ENCODE measurements at places on chromosomes 4 and X.

- no peaks in the 10 kb centered on the region for H3K27me3 ChIP-seq
- no peaks in the 10 kb centered on the region for H3K36me3 ChIP-seq
- DNase-seq, result no peak
- no peak overlapping the region for H3K4me3 ChIP-seq
- H3K4me1 ChIP-seq, result peaks cover 7% of the 10 kb centered on the region
- no peak overlapping the region for H3K27ac ChIP-seq
These were observed 77.3 kb downstream of the ARSJ start for GRCh38 chr4:113901994-113902787.

GRCh38 chr4:93451954-93452353 lies 376.6 kb upstream of the ATOH1 start:
- H3K4me1 ChIP-seq, result no peaks in the 10 kb centered on the region
- H3K27me3 ChIP-seq, result no peaks in the 10 kb centered on the region
- no peak for DNase-seq
- H3K4me3 ChIP-seq, result no peak overlapping the region

DNA sequence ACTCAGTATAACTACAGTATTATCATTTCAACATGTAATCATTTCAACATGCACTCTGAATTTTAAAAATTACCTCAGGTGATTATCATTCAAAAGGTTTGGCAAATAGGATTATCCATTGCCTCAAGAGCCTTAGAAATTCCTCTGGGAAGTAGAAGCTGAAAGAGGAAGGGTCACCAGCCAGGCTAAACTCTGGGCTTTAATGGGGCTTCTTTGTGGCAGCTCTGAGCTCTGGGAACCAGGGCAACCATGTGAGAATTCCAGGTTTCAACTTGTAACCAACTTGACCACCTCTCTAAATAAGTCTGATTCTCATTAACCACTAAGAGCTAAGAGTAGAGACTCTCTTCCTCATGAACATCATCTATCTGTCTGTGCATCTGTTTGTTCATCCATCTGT lies 117.2 kb upstream of the MED14 start:
- H3K4me3 ChIP-seq, result no peak overlapping the region
- no peak overlapping the region for H3K27ac ChIP-seq
- H3K27me3 ChIP-seq, result no peaks in the 10 kb centered on the region
- H3K4me1 ChIP-seq, result no peaks in the 10 kb centered on the region
- peak; percentile 71 for DNase-seq

DNA sequence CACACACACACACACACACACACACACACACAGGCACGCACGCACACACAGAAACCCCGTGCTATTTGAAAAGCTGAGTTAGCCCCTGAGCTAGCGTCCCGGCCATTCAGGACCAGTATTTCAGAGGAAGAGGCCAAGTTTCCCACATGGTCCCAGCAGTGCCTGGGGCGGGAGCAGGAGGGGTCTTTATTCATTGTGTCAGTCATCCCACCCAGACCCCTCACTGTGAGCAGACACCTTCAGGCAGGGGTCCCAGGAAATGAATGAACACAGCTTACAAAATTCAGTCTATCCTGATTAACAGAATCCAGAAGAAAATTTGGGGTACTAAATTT lies 58.1 kb downstream of the ZFYVE28 start:
- no peaks in the 10 kb centered on the region for H3K27me3 ChIP-seq
- no peaks in the 10 kb centered on the region for H3K36me3 ChIP-seq
- peak; percentile 39 for DNase-seq
- no peaks in the 10 kb centered on the region for H3K4me1 ChIP-seq
- peak overlapping the region; percentile 53 for H3K27ac ChIP-seq

DNA sequence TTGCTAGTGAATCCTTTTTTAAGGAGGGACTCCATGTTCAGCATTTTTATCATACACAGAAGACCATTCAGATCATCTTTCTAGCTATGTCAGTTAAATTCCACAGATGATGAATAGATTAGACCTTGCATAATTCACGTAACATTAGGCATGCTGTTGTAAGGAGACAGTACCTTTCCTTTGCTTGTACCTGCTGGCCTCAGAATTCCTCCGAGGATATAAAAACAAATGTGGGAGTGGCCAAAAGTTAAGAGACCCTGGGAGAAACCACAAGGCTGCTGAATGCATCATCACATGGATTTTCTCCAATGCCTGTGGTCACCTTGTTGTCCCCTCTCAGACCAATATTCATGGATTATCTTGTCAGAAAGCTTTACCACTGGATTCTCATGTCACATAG lies 201.4 kb downstream of the MAGEB17 start:
- no peak overlapping the region for H3K4me3 ChIP-seq
- H3K27ac ChIP-seq, result no peak overlapping the region
- H3K4me1 ChIP-seq, result no peaks in the 10 kb centered on the region

DNA sequence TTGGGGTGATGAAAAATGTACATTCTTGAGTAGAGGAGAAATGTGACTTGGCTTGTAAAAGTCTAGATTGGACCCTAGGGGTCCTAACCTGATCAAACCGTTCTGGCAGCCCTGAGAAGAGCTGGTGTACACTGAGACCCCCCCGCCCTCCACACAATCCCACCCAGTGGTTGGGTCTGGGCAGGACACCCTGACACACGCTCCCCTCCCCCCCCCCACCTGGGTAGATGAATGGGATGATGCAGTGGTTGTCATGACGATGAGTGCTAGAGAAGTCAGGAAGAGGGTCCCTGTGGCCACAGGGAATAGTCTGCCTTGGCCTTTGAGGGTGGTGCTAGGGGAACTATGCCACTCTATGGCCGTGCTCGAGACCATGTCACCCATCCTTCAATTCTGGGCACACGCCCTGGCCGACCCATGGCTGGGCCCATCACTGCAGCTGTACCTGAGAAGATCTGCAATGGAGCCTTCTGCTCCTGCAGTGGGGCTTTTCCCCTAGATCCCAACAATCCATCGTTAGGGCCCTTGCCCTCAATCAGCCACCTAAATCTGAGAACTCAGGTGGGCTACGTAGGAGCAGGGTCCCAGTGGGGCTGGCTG lies 4.4 kb downstream of the CDK16 start:
- H3K27ac ChIP-seq, result no peak overlapping the region
- H3K27me3 ChIP-seq, result no peaks in the 10 kb centered on the region
- H3K4me1 ChIP-seq, result no peaks in the 10 kb centered on the region
- H3K4me3 ChIP-seq, result no peak overlapping the region
- H3K36me3 ChIP-seq, result peaks cover 44% of the 10 kb centered on the region

DNA sequence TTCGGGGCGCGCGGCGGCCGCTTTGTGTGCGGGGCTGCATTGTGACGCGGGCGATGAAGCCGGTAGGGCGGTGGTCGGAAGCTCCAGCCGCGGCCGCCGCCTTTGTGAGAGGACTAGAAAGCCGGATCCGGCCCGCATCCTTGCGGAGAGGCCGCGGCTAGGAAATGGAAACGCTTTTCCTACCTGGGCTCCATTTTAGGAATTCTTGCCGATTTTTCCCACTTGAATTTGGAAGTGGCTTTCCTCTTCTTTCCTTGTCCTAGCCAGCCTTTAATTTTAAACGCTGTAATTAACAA lies 708 bp downstream of the TMSB4X start:
- peaks cover 12% of the 10 kb centered on the region for H3K36me3 ChIP-seq
- no peaks in the 10 kb centered on the region for H3K4me1 ChIP-seq
- peak overlapping the region; percentile 98 for H3K27ac ChIP-seq
- DNase-seq, result no peak

DNA sequence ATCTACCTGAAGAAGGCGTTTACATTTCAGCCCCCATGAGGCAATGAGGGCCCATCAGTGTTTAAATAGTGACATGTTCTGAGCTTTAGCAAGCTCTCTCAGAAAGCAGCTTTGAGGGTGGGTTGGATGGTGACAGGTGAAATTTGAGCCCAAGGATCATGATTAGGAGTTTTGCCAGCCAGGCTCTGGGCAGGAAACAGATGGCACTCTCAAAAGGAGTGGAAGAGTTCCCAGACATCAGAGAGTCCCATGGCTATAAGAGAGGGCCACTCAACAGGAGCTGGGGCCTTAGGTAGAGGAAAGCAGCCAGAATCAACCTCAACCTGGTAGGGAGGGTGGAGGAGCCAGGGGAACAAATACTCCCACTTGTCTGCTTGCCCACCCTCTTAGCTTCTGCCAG lies 499.8 kb downstream of the MID1IP1 start:
- H3K36me3 ChIP-seq, result no peaks in the 10 kb centered on the region
- no peak overlapping the region for H3K27ac ChIP-seq
- H3K4me3 ChIP-seq, result no peak overlapping the region
- no peaks in the 10 kb centered on the region for H3K4me1 ChIP-seq
- no peaks in the 10 kb centered on the region for H3K27me3 ChIP-seq

- no peaks in the 10 kb centered on the region for H3K36me3 ChIP-seq
- H3K27me3 ChIP-seq, result no peaks in the 10 kb centered on the region
- no peak for DNase-seq
- H3K4me1 ChIP-seq, result no peaks in the 10 kb centered on the region
- H3K27ac ChIP-seq, result no peak overlapping the region
These were observed 63.5 kb upstream of the PLAC8 start for GRCh38 chr4:83178029-83178428.

- peaks cover 8% of the 10 kb centered on the region for H3K4me1 ChIP-seq
- H3K27ac ChIP-seq, result no peak overlapping the region
- H3K36me3 ChIP-seq, result no peaks in the 10 kb centered on the region
These were observed 89.0 kb downstream of the ELOVL6 start for GRCh38 chr4:110109455-110109854.

GRCh38 chrX:148314876-148315275 lies 185.5 kb upstream of the AFF2 start:
- no peak for DNase-seq
- H3K36me3 ChIP-seq, result no peaks in the 10 kb centered on the region
- H3K4me3 ChIP-seq, result no peak overlapping the region
- no peaks in the 10 kb centered on the region for H3K4me1 ChIP-seq
- H3K27me3 ChIP-seq, result no peaks in the 10 kb centered on the region
- H3K27ac ChIP-seq, result no peak overlapping the region

GRCh38 chr4:81785338-81785737 lies 313.6 kb upstream of the RASGEF1B start:
- H3K4me3 ChIP-seq, result no peak overlapping the region
- no peaks in the 10 kb centered on the region for H3K27me3 ChIP-seq
- H3K36me3 ChIP-seq, result no peaks in the 10 kb centered on the region
- H3K27ac ChIP-seq, result no peak overlapping the region

DNA sequence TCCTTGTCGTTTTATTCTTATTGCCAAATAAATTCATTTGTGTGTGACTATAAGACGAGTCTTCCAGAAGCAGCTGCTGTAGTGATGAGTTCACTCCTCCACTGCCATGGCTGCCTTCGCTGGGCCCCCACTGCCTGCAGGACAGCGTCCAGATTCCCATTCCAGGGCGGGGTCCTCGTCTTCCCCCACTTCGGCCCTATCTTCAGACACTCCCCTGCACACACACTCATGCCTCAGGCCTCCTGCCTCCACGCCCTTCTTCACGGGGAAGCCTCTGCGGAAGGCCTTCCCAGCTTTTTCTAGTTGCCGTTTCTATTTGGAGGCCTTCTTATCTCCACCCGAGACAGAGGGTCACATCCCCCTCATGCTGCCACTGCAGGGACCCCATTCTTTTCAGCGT lies 80.4 kb downstream of the SHROOM2 start:
- no peaks in the 10 kb centered on the region for H3K36me3 ChIP-seq
- H3K4me3 ChIP-seq, result no peak overlapping the region
- H3K4me1 ChIP-seq, result no peaks in the 10 kb centered on the region
- DNase-seq, result no peak

GRCh38 chr4:152258804-152259708 lies 276.8 kb downstream of the FBXW7 start:
- DNase-seq, result no peak
- no peak overlapping the region for H3K27ac ChIP-seq
- H3K4me1 ChIP-seq, result no peaks in the 10 kb centered on the region
- no peak overlapping the region for H3K4me3 ChIP-seq

- H3K4me3 ChIP-seq, result no peak overlapping the region
- no peak overlapping the region for H3K27ac ChIP-seq
- no peaks in the 10 kb centered on the region for H3K27me3 ChIP-seq
- H3K4me1 ChIP-seq, result no peaks in the 10 kb centered on the region
- no peak for DNase-seq
These were observed 12.4 kb downstream of the CASP6 start for GRCh38 chr4:109690690-109691410.

- H3K27me3 ChIP-seq, result no peaks in the 10 kb centered on the region
- no peaks in the 10 kb centered on the region for H3K36me3 ChIP-seq
- H3K27ac ChIP-seq, result no peak overlapping the region
- no peak for DNase-seq
- H3K4me3 ChIP-seq, result no peak overlapping the region
These were observed 483.5 kb downstream of the ACTRT1 start for GRCh38 chrX:127568691-127569090.

DNA sequence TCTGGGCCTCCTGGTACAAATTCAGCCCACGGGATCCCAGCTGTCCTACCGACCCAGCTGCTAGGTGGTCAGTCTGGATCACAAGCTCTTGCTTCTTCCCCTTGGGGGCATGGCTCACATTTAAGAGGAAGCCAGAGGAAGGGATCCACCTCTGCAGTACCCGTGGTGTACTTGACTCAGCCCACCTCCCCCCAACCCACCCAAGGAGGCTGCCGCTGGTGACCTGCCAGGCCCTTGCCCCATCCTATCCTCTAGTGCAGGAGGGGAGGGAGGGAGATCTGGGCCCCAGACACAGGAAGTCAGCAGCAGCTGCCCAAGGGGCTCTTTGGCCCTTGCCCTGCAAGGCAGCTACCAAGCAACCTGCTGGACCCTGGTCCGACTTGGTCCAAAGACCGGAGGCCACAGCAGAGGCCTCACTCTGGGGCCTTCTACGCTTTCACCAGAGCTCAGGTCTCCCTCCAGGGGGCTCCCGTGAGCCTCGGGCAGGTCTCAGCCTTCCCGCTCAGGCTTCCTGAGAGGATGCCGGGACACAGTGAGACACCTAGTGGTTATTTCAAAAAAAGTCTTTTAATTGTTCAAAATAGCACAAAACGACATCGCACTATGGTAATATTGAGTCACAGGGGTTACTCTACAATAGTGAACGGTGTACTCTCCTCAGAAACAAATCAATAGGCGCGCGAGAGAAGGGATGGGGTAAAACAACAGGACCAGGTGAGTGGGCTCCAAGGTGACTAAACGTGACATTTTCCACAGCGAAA lies 2.7 kb upstream of the RENBP start:
- H3K4me3 ChIP-seq, result no peak overlapping the region
- H3K4me1 ChIP-seq, result no peaks in the 10 kb centered on the region
- H3K27ac ChIP-seq, result peak overlapping the region; percentile 80
- H3K36me3 ChIP-seq, result peaks cover 15% of the 10 kb centered on the region
- no peaks in the 10 kb centered on the region for H3K27me3 ChIP-seq

DNA sequence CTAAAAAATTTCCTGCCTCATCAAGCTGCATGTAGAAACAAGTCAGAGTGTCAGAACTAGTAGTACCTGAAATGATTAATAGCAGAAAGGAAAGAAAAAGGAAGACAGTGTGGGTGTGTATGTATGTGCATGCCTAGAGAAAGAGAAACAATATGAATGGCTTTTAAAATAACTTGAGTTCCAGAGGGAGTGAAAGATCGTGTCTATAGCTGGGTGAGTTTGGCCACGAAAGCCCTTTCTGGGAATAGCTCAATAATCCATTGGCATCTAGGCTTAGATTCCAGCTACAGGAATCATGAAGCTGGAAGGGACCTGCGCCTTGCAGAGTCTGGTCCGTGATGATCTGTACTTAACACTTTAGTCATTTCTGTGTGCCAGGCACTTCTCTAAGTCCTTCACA lies 195.6 kb downstream of the RAPGEF2 start:
- no peaks in the 10 kb centered on the region for H3K4me1 ChIP-seq
- H3K27ac ChIP-seq, result no peak overlapping the region
- H3K27me3 ChIP-seq, result no peaks in the 10 kb centered on the region
- no peak for DNase-seq

GRCh38 chr4:10106421-10107039 lies 10.1 kb downstream of the WDR1 start:
- peaks cover 91% of the 10 kb centered on the region for H3K36me3 ChIP-seq
- H3K27me3 ChIP-seq, result no peaks in the 10 kb centered on the region
- H3K4me3 ChIP-seq, result no peak overlapping the region
- H3K4me1 ChIP-seq, result peaks cover 30% of the 10 kb centered on the region
